Activated CD8-positive, alpha-beta memory T cell treated with anti-CD3 and anti-CD28 coated beads, Interleukin-2, amount 10 ng/mL, durations not matched to agents 7 days and 5 days (primary cell): ENCODE measurements at places on chromosomes 6 and 20. TPM values are rescaled to one million over a fixed set of nuclear protein-coding genes. Genes with fewer than 3 reads are reported as not detected.

EYA2 gene
- total RNA-seq: not detected

LPIN3 gene
- 1.5 TPM for total RNA-seq

FAM209B gene
- total RNA-seq: 1.3 TPM

CEP250 gene
- total RNA-seq: 68.6 TPM

ADTRP gene
- 0.47 TPM for total RNA-seq

CNBD2 gene
- total RNA-seq: 7.8 TPM

FNDC11 gene
- total RNA-seq: 0.35 TPM

DACT2 gene
- total RNA-seq: not detected

RNGTT gene
- 19.9 TPM for total RNA-seq

GRCh38 chr20:4154958-4155411 is 139.6 kb upstream of the RNF24 start:
- H3K4me3 ChIP-seq: no peak overlapping the region
- H3K4me1 ChIP-seq: peaks cover 24% of the 10 kb centered on the region
- H3K36me3 ChIP-seq: no peaks in the 10 kb centered on the region
- no peak overlapping the region for H3K27ac ChIP-seq
- H3K27me3 ChIP-seq: peaks cover 24% of the 10 kb centered on the region

GRCh38 chr6:7249391-7249790 is 63.6 kb downstream of the SSR1 start:
- H3K4me1 ChIP-seq: no peaks in the 10 kb centered on the region
- DNase-seq: no peak
- no peak overlapping the region for H3K27ac ChIP-seq
- H3K36me3 ChIP-seq: peaks cover 5% of the 10 kb centered on the region
- no peak overlapping the region for H3K4me3 ChIP-seq
- no peaks in the 10 kb centered on the region for H3K27me3 ChIP-seq

GRCh38 chr6:142644866-142645265 is 300.1 kb downstream of the HIVEP2 start:
- no peaks in the 10 kb centered on the region for H3K4me1 ChIP-seq
- no peak overlapping the region for H3K27ac ChIP-seq
- H3K27me3 ChIP-seq: peaks cover 26% of the 10 kb centered on the region
- no peaks in the 10 kb centered on the region for H3K36me3 ChIP-seq
- DNase-seq: no peak
- H3K4me3 ChIP-seq: no peak overlapping the region

DNA sequence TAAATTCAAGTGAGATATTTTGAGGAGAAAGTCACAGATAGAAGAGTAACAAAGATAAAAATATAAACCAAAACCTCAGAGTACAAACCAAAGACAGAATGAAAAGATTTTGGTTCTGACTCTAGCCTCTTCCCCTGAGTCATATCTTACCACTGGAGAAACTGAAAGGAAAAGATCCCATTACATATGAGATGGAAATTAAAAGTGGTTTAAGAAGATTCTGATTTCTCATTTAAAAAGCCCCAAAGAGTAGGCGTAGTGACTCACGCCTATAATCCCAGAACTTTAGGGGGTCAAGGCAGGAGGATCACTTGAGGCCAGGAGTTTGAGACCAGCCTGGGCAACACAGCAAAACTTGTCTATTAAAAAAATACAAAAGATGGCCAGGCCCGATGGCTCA is 30.6 kb downstream of the SPINT4 start:
- H3K27me3 ChIP-seq: peaks cover 33% of the 10 kb centered on the region
- peaks cover 9% of the 10 kb centered on the region for H3K4me1 ChIP-seq
- no peak overlapping the region for H3K4me3 ChIP-seq
- H3K27ac ChIP-seq: no peak overlapping the region
- no peak for DNase-seq
- no peaks in the 10 kb centered on the region for H3K36me3 ChIP-seq

DNA sequence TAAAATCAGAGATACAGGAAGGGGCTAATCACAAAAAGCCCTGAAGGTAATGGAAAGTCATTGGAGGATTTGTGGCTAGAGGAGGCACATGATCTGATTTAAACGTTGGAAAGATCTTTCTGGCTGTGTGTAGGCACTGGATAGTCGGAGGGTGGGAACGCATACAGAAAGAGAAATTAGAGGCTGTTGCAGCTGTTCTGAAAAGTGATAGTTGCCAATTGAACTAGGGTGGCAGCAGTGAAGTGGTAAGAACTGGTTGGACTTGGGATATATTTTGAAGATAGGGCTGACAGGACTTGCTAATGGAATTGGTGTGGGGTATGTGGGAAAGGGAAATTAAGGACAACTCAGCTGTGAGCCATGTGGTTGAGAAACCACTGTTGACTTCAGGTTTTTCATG is 223.6 kb downstream of the OGFRL1 start:
- H3K4me3 ChIP-seq: no peak overlapping the region
- no peak overlapping the region for H3K27ac ChIP-seq
- H3K27me3 ChIP-seq: no peaks in the 10 kb centered on the region
- H3K36me3 ChIP-seq: no peaks in the 10 kb centered on the region
- no peak for DNase-seq
- no peaks in the 10 kb centered on the region for H3K4me1 ChIP-seq

GRCh38 chr6:159118924-159119323 is 50.3 kb upstream of the FNDC1 start:
- H3K4me1 ChIP-seq: peaks cover 4% of the 10 kb centered on the region
- peaks cover 6% of the 10 kb centered on the region for H3K27me3 ChIP-seq
- H3K27ac ChIP-seq: no peak overlapping the region
- no peaks in the 10 kb centered on the region for H3K36me3 ChIP-seq

- H3K4me3 ChIP-seq: no peak overlapping the region
- no peak for DNase-seq
- H3K27ac ChIP-seq: no peak overlapping the region
- no peaks in the 10 kb centered on the region for H3K4me1 ChIP-seq
Measured at GRCh38 chr6:134550604-134551003, 232.7 kb upstream of the SGK1 start.

DNA sequence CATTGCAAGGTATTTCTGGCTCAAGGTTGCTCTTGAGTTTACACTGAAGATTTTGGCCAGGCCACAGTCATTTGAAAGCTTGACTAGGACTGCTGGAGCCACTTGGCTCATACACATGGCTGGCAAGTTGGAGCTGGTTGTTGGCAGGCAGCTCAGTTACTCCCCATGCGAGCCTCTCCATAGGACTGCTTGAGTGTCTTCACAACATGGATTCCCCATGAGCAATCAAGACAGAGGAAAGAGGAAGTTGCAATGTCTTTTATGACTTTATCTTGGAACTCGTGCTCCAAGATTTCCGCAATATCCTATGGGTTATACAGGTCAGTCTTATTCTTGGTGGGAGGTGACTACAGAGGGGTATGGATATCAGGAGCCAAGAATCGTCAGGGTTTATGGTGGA is 1.4 kb upstream of the MANBAL start:
- peaks cover 15% of the 10 kb centered on the region for H3K36me3 ChIP-seq
- peaks cover 5% of the 10 kb centered on the region for H3K27me3 ChIP-seq
- H3K4me3 ChIP-seq: peak overlapping the region; percentile 31
- H3K27ac ChIP-seq: no peak overlapping the region
- peaks cover 26% of the 10 kb centered on the region for H3K4me1 ChIP-seq
- no peak for DNase-seq

DNA sequence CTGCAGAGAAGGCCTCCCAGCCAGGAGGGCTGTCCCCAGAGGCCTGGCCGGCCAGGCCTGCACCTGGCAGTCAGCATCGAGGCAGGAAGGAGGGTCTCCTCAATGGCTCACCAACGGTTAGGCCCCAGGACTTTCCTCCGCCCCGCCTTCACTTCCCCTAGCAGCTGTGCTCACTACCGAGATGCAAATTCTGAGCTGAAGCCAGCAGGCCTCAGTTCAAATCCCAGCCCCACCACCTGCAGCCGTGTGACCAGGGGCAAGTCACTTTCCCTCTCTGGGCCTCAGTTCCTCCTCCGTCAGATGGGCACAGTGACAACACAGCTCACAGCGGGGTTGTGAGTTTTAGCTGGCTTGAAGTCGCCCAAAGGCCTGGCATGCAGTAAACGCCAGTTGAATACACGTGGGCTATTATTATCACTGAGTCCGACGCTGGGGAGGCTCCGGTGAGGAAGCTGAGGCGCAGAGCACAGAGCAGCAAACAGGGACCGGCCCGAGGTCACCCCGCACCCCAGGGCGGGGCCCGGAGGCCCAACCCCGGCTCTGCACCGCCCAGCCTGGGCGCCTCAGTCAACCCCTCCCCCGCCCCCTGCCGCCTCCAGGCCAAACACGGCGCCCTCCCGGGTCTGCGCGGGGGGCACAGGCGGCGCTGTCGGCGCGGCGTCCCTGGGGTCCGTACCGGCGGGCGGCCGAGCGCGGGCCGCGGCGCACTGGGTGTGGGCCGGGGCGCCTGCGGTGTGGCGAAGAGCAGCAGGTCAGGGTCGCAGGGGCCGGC is 671 bp downstream of the E2F1 start:
- peak overlapping the region; percentile 93 for H3K4me3 ChIP-seq
- peaks cover 15% of the 10 kb centered on the region for H3K36me3 ChIP-seq
- H3K27ac ChIP-seq: peak overlapping the region; percentile 84
- DNase-seq: peak; percentile 83

- peaks cover 48% of the 10 kb centered on the region for H3K36me3 ChIP-seq
- peak overlapping the region; percentile 73 for H3K27ac ChIP-seq
- H3K27me3 ChIP-seq: no peaks in the 10 kb centered on the region
- no peak for DNase-seq
- peaks cover 15% of the 10 kb centered on the region for H3K4me1 ChIP-seq
Measured at GRCh38 chr6:160027931-160028330, 59.0 kb downstream of the IGF2R start.

DNA sequence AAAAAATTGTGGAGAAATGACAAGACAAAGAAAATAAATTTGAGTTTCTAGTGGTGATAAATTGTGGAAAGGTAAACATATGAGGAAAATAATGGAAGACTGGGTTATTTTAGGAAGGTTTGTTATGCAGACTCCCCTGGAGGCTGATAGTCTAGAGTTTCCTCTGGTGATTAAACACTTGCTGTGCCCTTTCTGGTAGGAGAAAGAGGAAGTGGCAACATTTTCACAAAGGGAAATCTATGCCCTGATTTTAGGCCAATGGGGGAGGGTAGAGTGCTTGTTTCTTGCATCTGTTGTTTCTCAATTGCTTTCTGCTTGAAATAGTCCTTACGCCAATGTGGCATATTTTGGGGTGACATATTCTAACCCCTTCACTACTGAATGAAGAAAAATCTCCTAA is 129.1 kb upstream of the DOK5 start:
- no peak for DNase-seq
- no peak overlapping the region for H3K27ac ChIP-seq
- H3K4me1 ChIP-seq: peaks cover 12% of the 10 kb centered on the region
- H3K27me3 ChIP-seq: no peaks in the 10 kb centered on the region
- H3K36me3 ChIP-seq: no peaks in the 10 kb centered on the region

DNA sequence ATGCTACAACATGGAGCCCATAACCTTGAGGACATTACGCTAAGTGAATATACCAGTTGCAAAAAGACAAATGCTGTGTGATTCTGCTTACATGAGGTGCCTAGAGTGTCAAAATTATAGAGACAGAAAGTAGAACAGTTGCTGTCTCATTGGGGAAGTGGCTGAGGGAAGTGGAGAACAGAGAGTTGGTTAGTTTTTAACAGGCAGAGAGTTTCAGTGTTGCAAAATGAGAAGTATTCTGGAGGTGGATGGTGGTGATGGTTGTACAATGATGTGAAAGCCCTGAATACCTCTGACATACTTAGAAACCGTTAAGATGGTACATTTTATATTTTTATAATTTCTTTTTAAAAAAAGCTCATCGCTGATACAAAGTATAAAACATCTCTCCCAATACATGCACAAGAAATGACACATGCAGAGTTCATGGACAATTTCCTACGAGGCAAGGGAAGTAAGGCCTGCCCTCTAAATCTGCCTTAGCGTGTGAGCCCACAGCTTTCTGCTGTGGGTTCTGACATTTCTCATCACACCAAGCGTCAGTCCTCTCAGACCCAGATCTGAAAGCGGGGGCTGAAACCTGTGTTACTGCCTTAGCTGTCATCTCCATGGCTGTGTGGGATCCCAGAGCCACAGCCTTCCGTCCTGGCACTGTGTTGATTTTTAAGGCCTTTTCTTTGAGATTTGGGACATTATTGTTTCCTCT is 126.0 kb downstream of the RNASET2 start:
- peak overlapping the region; percentile 73 for H3K27ac ChIP-seq
- H3K4me1 ChIP-seq: peaks cover 29% of the 10 kb centered on the region
- peak; percentile 57 for DNase-seq
- no peak overlapping the region for H3K4me3 ChIP-seq

GRCh38 chr20:52001999-52002666 is 189.4 kb downstream of the ZFP64 start:
- DNase-seq: no peak
- H3K4me3 ChIP-seq: no peak overlapping the region
- no peak overlapping the region for H3K27ac ChIP-seq
- no peaks in the 10 kb centered on the region for H3K4me1 ChIP-seq
- H3K36me3 ChIP-seq: no peaks in the 10 kb centered on the region

DNA sequence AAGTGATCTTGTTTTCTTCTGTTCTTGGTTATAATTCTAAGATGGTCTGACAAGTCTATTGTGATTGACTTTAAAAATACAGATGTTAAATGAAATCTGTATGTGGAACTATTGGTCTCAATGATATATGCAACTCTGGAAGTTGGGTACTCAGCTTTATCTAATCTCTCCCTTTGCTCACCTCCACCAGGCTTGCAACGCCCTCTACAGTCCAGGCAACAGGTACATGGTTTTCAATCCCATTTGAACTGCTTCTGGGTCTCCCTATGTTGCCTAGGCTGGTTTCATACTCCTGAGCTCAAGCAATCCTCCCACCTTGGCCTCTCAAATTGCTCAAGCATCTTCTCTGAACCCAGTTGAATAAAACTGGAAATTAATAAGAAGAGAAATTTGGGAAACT is 25.6 kb upstream of the HLA-DQB1 start:
- peaks cover 55% of the 10 kb centered on the region for H3K27me3 ChIP-seq
- H3K36me3 ChIP-seq: no peaks in the 10 kb centered on the region
- peaks cover 18% of the 10 kb centered on the region for H3K4me1 ChIP-seq

DNA sequence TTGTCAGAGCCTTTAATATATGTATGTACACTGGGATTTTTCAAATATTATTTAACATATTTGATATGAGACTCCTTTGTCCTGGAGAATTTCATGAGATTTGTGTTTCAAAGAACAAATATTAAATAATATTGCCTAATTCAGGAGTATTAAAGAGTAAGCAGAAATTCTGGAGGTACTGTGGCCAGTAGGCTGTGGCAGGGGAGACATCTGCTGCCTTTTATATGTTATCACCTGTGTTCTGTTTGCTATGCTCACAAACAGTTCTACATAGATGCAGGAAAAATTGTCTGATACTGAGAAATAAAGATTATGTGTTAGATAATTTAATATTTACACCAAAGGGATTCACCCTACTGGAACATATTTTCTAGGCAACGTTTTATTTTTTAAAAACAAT is 395.4 kb upstream of the SLC35B3 start:
- no peaks in the 10 kb centered on the region for H3K27me3 ChIP-seq
- no peak overlapping the region for H3K4me3 ChIP-seq
- no peaks in the 10 kb centered on the region for H3K4me1 ChIP-seq

DNA sequence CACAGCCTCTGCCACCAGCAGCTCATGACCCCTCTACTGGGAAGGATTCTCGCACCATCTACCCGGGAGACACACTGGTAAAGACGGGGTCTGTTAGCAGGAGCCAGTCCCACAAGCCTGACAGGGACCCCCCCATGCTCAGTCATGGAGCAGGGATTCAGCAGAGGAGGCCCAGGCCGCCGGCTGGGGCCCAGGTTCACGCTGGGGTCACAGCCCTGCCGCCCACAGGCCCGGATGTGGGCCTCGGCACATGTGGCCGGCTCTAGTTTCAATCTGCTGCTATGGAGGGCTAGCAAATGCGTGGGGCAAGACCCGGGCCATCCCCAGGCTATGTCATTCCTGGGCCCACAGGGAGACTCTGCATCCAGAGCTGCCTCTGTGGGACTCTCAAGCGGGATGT is 25.1 kb downstream of the PXDC1 start:
- no peaks in the 10 kb centered on the region for H3K4me1 ChIP-seq
- H3K27me3 ChIP-seq: peaks cover 5% of the 10 kb centered on the region
- no peak overlapping the region for H3K27ac ChIP-seq
- H3K4me3 ChIP-seq: no peak overlapping the region
- no peak for DNase-seq
- no peaks in the 10 kb centered on the region for H3K36me3 ChIP-seq
